ENCODE measurements at places on chromosomes 4 and X.

- DNase-seq: peak; percentile 46
Measured at GRCh38 chrX:103175944-103176753, 38.8 kb upstream of the BEX4 start.

- peak; percentile 61 for DNase-seq
Measured at GRCh38 chr4:25367004-25367621, 9.9 kb upstream of the ANAPC4 start.

DNA sequence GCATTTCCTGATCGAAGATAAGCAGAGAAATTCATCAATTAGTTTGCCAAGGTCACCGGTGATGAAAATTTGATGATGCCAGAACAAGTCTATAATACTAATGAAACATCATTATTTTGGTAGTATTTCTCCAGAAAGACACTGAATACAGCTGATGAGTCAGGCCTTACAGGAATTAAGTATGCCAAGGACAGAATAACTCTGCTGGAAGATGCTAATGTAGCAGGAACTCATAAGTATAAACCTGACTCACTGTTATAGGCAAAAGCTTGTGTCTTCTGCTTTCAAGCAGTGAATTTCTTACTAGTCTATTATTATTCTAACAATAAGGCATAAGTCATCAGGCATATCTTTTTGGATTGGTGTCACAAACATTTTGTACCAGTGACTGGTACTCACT is 1825.1 kb upstream of the IGFBP7 start:
- DNase-seq: no peak

GRCh38 chr4:145626623-145626982 is 7.4 kb downstream of the MMAA start:
- no peak for DNase-seq

GRCh38 chr4:31557437-31557836 is 837.3 kb downstream of the PCDH7 start:
- DNase-seq: no peak

GRCh38 chrX:151982222-151982621 is 7.7 kb upstream of the GABRE start:
- DNase-seq: no peak

DNA sequence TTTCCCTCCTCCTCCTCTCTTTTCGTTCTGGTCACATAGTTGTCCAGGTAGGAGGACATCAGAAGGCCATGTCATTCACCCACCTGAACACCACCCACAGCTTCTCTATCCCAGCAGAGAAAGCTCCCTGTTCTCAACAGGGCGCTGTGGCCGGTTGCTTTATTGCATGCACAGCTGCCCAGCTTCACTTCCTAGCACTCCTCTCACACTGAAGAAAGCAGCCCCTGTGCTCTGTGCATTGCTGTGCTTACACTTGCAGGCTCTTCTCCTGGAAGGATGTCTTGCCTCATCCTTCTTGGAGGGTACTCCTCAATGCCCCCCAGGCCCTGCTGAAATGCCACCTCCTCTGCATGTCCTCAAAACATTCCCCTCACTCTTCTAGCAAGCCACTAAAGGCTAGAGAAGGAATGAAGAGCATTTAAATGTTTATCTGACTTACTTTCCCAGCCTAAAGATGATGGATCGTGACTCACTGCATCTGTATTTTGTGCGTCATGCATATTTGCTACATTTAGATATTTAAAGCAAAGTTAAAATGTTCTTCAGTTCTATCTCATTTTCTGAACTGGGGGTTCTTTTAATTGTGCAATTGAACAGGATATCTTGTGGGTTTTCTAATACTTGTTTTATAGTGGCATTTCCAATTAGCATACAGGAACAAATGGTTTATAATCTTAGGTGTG is 186.4 kb upstream of the PUDP start:
- no peak for DNase-seq

DNA sequence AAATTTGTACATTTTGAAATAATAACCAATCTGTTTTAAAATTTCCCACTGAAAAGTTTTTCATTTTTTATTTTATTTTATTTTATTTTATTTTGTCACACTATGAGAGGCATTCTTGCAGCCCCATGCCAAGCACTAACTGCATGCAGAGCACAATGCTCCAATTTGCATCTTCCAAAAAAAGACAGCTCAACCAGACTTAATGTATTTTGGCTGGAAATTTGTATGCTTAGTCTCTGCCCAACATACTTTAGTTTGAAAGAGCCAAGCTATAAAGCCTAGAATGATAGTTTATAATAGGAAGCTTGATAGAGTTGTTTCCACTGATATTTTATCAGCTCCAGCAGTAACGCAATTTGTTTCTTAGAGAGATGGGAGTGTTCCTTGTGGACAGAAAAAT is 235.5 kb downstream of the GALNTL6 start:
- DNase-seq: no peak

DNA sequence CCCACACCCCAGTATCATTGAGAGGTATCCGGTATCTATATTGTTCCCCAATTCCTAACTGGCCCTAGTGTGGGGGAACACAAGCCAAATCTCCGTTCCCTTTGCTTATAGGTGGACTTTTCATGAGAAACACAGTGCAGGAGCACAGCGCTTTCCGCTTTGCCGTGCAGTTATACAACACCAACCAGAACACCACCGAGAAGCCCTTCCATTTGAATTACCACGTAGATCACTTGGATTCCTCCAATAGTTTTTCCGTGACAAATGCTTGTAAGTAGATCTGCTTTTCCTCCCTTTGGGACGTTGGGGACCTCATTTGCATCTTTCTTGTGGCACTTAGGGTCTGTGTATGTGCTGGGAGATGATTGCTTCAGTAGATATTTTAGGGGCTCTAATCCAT is 1.6 kb downstream of the GRIA3 start:
- DNase-seq: no peak

- DNase-seq: no peak
Measured at GRCh38 chrX:70038951-70039350, 10.8 kb downstream of the AWAT2 start.

DNA sequence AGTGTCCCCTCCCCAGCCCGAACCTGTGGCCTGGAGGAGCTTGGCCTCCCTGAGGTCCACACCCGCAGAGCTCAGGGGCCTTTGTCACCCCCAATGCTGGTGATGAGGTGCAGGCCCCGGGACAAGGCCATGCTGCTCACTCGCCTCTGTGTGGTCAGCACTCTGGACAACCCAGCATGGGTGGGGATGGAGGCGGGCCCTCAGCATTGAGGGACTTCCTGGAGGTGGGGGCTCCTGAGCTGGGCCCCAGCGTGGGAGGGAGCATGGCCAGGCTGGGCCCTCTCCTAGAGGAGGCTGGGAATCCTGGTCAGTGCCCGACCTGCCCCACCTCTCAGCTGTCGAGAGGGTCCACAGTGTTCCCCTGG is 30.6 kb downstream of the TACC3 start:
- DNase-seq: no peak

GRCh38 chrX:38438321-38438720 is 85.9 kb downstream of the OTC start:
- peak; percentile 0 for DNase-seq
